ENCODE measurements at places on chromosomes 4 and X.
A peak's percentile ranks its signal among the peaks of the same experiment; 100 is the strongest.

DNA sequence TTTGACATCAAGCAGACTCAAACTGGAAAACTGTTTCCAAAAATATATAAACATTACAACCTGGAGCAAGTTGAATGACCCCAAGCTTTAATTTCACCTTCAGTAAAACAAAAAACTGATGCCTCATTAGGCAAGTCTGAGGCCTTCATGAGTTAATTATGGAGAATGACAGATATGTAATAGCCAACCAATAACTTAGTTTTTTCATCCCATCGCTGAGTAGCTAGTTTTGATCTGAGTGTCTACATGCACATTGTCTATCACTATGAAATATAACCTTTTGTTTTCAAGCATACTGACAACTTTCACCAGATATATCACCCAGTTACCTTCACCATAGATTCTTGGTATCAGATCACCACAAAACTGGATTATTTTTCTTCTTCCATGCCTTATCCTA is 16.4 kb downstream of the PRKG2 start:
- H3K36me3 ChIP-seq = no peaks in the 10 kb centered on the region
- no peaks in the 10 kb centered on the region for H3K27me3 ChIP-seq
- no peak overlapping the region for H3K4me3 ChIP-seq
- no peak overlapping the region for H3K27ac ChIP-seq
- H3K4me1 ChIP-seq = no peaks in the 10 kb centered on the region
- no peak for DNase-seq

- no peaks in the 10 kb centered on the region for H3K27me3 ChIP-seq
- H3K4me3 ChIP-seq = no peak overlapping the region
- H3K4me1 ChIP-seq = no peaks in the 10 kb centered on the region
These were observed 187.6 kb downstream of the GUCY2F start for GRCh38 chrX:109294097-109294814.

DNA sequence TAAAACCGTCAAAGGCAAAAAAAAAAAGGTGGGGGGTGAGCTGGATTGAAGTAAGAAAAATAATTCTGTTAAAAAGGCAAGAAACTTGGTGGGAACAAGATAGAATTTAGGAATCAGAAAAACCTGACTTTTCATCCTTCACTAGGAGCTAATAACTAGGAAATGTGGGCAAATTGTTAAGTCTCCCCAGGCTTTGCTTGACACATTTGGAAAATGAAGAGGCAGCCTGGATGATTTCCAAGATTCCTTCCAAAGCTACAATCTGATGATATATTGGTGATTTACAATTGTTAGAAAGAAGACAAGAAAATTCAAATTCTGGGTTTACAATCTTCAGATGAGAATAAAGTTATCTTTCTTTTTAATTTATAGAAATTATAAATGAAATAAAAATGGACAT is 1062.5 kb downstream of the ADGRL3 start:
- no peak overlapping the region for H3K27ac ChIP-seq
- no peak overlapping the region for H3K4me3 ChIP-seq
- H3K36me3 ChIP-seq = no peaks in the 10 kb centered on the region

DNA sequence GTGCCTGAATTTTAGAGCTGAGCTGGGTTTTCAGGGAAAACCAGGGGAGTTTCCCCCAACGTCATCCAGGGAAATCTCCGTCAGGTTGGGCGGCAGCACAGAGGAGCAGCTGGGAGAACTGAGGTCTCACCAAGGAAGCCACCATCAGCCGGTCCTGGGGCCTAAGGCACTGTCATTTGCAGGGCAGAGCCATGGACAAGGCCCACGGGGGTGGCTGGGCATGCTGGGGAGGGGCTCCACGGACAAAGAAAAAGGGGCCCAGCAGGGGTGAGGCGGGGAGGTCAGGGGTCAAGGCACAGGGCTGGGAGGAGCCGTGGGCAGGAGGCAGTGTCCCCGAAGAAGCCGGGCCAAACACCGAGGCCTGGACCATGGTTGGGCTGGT is 109.8 kb downstream of the HMX1 start:
- no peaks in the 10 kb centered on the region for H3K4me1 ChIP-seq
- no peak overlapping the region for H3K4me3 ChIP-seq
- DNase-seq = no peak
- no peaks in the 10 kb centered on the region for H3K36me3 ChIP-seq

- no peak overlapping the region for H3K27ac ChIP-seq
- no peak for DNase-seq
- no peak overlapping the region for H3K4me3 ChIP-seq
- no peaks in the 10 kb centered on the region for H3K27me3 ChIP-seq
- no peaks in the 10 kb centered on the region for H3K36me3 ChIP-seq
These were observed 199.5 kb downstream of the MID1IP1 start for GRCh38 chrX:39000802-39001201.

DNA sequence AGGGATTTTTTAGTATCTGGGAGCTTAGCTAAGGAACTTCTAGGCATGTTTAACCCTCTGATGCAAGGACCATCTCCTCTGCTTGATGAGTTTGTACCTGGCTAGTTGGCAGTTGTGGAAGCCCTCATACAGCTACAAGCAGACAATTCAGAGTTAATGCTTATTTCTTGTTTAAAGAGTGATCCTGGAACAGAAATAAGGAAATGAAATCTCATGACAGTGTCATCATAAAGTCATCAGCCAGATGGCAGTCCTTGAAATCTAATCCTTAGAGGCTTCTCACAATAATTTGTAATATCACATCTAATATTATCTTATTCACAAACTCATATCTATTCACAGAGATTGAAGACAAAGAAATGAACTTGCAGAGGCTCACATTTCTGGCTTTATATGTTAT is 581.6 kb upstream of the FTHL17 start:
- H3K36me3 ChIP-seq = no peaks in the 10 kb centered on the region
- no peak overlapping the region for H3K4me3 ChIP-seq
- H3K27ac ChIP-seq = no peak overlapping the region

DNA sequence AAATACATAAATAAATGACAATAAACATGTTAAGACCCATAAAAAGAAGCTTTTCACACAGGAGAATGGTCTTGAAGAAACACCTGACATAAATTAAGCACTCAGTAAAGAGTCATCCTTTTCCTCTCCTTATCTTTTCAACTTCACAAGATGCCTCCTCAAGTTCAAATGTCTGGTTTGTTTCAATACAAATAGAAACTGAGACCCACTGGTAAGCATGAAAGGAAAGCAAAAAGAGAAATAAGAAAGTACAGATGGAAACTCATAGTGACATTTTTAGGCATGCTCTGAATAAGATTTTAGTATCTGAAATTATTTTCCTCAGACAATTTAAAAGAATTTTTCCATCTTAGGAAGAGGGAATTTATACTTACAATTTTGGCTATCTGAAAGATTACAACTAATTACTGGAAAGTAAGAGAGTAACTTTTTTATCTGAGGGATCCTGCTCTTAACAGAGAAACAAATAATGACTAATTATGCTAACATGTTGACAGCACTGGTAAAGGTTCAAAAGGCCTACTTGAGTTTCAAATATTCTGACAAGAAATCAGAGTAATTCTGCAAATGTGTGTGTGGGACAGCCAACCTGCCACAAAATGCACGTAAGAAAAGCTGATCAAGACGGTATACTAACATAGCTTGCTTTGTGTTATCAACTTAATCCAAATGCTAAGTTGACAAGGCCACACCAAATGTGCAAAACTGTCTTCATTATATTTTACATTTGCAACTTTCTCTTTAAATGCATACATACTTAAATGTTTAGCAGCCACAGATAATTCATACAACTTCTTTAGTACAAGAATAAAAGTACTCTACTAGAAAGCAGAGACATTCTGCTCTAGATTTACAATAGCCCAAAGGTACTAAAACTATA is 113.0 kb downstream of the IQCM start:
- no peak for DNase-seq
- no peak overlapping the region for H3K4me3 ChIP-seq
- no peaks in the 10 kb centered on the region for H3K36me3 ChIP-seq
- no peaks in the 10 kb centered on the region for H3K4me1 ChIP-seq
- H3K27ac ChIP-seq = peak overlapping the region; percentile 13

- no peaks in the 10 kb centered on the region for H3K27me3 ChIP-seq
- no peak for DNase-seq
- H3K4me1 ChIP-seq = no peaks in the 10 kb centered on the region
- no peak overlapping the region for H3K27ac ChIP-seq
- H3K36me3 ChIP-seq = no peaks in the 10 kb centered on the region
These were observed 1394.6 kb upstream of the AGA start for GRCh38 chr4:178836865-178837264.

DNA sequence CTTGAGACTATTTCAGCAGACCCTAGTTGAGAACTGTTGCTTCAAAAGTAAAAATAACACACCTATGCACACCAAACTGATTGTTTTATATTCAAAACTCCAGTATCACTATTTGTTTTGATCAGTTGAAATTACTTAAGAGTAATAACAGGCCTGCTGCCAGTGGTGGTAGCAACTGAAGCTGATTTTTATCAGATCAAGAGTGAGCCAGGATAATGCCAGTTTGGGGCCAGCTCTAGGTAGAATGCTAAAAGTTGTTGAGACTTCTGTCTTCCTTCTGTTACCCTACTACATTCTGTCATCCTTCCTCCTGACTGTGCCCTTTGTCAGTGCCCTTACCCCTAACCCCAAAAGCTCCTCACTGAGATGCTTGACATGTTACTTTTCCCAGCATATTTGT is 228.7 kb upstream of the SPRY1 start:
- H3K36me3 ChIP-seq = no peaks in the 10 kb centered on the region
- no peaks in the 10 kb centered on the region for H3K27me3 ChIP-seq
- H3K27ac ChIP-seq = no peak overlapping the region

DNA sequence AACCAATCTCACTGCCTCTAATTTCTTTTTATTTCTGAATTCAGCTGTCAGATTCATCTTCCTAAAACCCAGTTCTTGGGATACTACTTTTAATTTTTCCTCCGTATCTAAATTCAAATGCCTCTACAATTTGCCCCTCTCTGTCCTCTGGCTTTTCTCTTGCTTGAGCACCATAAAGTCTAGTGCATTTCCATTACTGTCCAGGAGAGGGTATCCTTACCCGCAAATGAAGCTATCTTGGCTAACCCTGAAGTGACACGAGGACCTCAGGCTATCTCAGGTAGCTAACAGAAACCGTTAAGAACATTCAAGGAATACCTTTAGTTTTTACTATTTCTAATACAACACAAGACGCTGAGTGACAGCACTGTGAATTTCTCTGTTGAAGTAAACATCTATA is 49.4 kb upstream of the PRR32 start:
- no peaks in the 10 kb centered on the region for H3K27me3 ChIP-seq
- H3K27ac ChIP-seq = no peak overlapping the region
- H3K4me3 ChIP-seq = no peak overlapping the region
- H3K4me1 ChIP-seq = no peaks in the 10 kb centered on the region
